ENCODE measurements at places on chromosomes 3 and 15.

DNA sequence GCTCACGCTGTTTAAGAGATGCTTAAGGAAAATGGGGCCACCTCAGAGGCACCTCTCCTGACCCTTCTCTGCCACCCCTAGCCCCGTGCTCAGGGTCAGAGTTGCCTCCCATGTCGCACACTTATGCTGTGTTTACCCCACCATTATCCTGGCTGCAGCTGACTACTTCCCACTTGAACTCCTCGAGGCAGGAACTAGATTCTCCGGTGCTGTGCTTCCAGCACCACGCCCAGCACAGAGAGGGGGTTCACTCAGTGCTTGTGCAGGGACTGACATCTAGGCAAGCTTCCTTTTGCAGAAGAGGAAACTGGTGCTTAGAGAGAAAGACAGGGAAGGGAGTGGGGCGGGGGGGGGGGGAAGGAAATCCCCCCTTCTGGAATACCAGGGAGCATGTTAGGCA is 340.1 kb downstream of the RORA start:
- no peak for DNase-seq

GRCh38 chr3:36681867-36682266 is 82.5 kb downstream of the DCLK3 start:
- DNase-seq: no peak

GRCh38 chr15:33029109-33029652 is 165.3 kb downstream of the FMN1 start:
- no peak for DNase-seq

DNA sequence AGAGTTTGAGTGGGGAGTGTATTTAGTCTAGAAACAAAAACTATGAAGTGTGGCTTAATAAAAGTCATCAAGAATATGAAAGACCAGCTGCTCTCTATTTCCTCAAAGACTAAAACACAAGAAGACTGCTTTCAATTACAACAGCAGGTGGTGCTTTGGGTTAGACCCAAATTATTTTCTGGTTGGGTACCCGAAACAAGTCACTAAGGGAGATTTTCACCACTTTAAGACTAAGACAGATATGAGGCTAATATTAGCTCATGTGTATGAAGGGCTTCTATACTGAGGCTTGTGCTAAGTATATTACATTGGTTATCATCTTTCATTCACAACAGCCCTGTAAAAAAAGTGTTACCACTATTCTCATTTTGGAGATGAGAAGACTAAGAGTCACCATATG is 43.1 kb downstream of the COL8A1 start:
- DNase-seq: no peak

GRCh38 chr15:89985111-89985510 is 16.0 kb upstream of the ZNF710 start:
- DNase-seq: no peak

- no peak for DNase-seq
These were observed 39.7 kb upstream of the RNU6-1 start for GRCh38 chr15:67879440-67880129.

DNA sequence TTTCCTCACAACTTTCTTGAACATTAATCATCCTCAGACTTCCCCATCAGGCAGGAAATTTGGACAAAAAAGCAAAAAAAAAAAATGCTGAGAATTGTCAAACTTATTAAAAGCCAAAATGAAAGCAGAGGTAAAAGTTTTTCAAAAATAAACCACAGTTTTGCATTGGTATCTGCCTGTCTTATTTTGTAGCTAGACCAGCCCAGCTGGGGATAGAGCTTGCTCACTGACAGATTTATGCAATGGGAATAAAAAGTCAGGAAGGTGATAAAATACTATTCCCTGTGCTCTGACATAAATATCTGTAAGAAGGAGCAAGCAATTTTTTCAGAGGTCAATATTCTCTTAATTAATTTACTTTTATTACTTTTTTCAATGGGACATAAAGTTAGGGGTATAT is 1006.7 kb upstream of the ALCAM start:
- DNase-seq: no peak

GRCh38 chr3:182509844-182510460 is 283.4 kb upstream of the ATP11B start:
- DNase-seq: no peak

DNA sequence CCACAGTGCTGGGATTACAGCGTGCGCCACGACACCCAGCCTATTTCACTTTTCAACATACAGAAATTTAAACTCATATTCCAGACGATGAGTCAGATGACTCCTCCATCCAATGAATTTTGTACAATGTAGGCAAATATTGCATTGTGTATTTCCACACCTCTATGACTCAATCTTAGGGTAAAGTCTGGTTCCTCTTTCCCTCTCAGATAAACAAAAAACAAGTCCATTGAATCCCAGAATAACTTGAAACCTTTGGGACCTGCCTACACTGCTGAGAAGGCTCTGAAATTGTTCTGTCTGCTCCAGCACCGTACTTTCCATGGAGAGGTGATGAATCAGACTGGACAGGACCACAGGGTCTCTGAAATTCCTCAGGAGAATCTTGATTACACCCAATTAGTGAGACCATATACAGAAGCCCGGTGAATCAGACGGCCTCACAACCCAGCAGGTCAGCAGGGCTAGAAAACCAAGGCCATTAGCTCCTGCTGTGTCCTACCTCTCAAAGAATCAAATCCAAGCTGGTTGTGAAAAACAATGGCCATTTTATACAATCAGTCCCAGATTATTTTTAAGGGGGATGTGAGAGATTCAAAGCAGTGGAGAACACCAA is 112.6 kb downstream of the ERC2 start:
- no peak for DNase-seq

GRCh38 chr15:98070137-98070536 is 109.6 kb downstream of the ARRDC4 start:
- no peak for DNase-seq

- no peak for DNase-seq
These were observed 917.1 kb downstream of the PLOD2 start for GRCh38 chr3:145243875-145244274.

DNA sequence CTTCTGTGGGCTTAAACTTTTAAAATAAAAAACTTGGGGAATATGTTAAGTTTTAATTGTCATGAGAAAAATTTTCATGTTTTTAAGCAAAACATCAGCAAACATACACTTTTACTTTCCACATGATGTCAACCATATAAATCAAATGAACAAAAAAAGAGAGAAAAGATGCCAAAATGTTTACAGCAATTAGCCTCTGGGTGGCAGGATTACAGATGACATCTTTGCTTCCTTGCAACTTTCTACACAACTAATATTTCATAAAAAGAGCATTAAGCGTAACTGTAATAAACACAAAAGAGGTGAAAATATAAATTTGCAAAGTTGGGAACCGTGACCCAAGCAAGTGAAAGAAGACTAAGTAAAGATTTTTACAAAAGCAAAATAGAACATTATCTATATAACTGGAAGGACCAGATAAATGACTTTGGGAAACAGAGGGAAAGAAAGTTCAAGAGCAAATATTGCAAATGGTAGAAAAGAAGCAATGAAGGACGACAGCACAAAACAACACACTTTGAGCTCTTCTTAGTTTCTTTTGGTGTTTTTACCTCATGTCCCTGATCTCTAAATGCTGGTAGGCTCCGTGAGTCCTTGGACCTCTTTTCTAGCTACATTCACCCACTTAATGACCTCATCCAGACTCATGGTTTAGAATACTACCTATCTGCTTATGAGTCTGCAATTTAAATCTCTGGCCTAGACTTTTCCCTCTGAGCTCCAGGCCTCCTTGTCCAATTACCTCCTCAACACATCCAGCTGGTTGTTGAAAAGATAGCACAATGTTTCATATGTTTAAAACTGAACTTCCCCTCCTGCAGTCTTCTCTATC is 9.4 kb downstream of the TP53BP1 start:
- peak; percentile 5 for DNase-seq

GRCh38 chr3:128698211-128699047 is 27.6 kb upstream of the RAB7A start:
- DNase-seq: peak; percentile 96

GRCh38 chr3:173617490-173617889 is 219.9 kb downstream of the NLGN1 start:
- no peak for DNase-seq

DNA sequence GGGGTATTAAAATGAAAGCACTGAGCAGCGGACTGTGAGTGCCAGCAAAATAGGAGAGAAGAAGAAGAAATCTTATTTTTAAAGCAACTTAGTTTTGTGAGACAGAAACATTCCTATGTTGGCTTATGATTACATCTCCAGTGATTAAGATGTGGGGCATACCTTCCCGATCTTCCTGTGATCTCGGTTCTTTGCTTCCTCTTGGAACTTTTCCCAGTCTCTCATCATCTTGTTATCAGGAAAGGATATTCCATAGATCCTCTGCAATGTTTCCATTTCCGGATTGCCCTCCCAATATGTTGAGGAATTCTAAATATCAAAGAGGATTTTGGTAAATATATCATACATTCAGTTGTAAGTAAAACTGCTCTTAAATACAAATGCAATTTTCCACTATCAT is 22.2 kb downstream of the TARS3 start:
- no peak for DNase-seq

GRCh38 chr3:30189900-30190299 is 416.5 kb upstream of the TGFBR2 start:
- no peak for DNase-seq

- no peak for DNase-seq
These were observed 296 bp downstream of the TPRA1 start for GRCh38 chr3:127590282-127590592.

- peak; percentile 69 for DNase-seq
These were observed 4.2 kb downstream of the MAPKBP1 start for GRCh38 chr15:41778521-41778920.

DNA sequence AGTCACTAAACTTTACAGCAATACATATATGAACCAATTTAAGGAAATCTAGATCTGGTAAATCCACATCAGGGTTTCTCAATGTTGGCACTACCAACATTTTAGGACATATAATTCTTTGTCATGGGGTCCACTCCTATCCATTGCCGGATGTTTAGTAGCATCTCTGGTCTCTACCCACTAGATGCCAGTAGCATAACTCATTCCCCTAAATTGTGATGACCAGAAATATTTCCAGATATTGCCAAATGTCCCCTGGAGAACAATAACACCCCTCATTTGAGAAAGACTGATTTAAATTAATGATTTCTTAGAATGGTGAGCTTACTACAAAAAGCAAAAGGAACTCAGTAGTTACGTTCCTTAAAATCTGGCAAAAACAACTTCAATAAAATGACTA is 23.1 kb upstream of the ANKRD28 start:
- DNase-seq: no peak

- peak; percentile 84 for DNase-seq
These were observed 17.7 kb downstream of the CRTAP start for GRCh38 chr3:33131331-33132018.

GRCh38 chr3:170903123-170903522 is 5.3 kb downstream of the EIF5A2 start:
- DNase-seq: no peak

- no peak for DNase-seq
These were observed 3.0 kb upstream of the STAG1 start for GRCh38 chr3:136755192-136755591.

- no peak for DNase-seq
These were observed 3.6 kb downstream of the GNAT1 start for GRCh38 chr3:50194903-50195500.

- peak; percentile 69 for DNase-seq
These were observed 14.1 kb upstream of the CXCR6 start for GRCh38 chr3:45929042-45929679.

DNA sequence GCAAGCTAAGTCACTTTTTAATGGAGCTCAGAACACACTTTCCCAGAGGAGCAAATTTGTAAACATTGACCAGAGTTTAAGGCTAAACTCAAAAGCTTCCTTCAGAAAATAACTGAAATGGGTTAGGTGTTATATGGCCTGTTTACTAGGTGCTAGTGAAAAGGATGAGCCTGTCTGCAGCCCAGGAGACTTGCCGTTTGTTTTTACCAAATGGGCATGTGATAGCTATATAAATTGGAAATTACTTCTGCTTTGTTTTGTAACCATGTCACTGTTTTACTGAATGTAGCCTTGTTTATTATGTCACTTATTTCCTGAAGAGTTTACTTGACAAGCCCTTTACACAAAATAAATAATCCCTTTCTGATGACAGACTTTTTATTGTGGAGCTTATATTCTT is 109.4 kb upstream of the THSD4 start:
- no peak for DNase-seq

GRCh38 chr3:43995547-43996378 is 245.9 kb upstream of the TOPAZ1 start:
- DNase-seq: peak; percentile 76

- peak; percentile 52 for DNase-seq
These were observed 126.7 kb downstream of the MYLK start for GRCh38 chr3:123757281-123757940.

All from osteoblast (primary cell).